ENCODE measurements at places on chromosomes 7 and 10. TPM values are rescaled to one million over a fixed set of nuclear protein-coding genes. Genes with fewer than 3 reads are reported as not detected.

Gene C10orf90
- total RNA-seq = not detected

Gene KEL
- not detected for total RNA-seq

Gene CADPS2
- total RNA-seq = 7.2 TPM

DNA sequence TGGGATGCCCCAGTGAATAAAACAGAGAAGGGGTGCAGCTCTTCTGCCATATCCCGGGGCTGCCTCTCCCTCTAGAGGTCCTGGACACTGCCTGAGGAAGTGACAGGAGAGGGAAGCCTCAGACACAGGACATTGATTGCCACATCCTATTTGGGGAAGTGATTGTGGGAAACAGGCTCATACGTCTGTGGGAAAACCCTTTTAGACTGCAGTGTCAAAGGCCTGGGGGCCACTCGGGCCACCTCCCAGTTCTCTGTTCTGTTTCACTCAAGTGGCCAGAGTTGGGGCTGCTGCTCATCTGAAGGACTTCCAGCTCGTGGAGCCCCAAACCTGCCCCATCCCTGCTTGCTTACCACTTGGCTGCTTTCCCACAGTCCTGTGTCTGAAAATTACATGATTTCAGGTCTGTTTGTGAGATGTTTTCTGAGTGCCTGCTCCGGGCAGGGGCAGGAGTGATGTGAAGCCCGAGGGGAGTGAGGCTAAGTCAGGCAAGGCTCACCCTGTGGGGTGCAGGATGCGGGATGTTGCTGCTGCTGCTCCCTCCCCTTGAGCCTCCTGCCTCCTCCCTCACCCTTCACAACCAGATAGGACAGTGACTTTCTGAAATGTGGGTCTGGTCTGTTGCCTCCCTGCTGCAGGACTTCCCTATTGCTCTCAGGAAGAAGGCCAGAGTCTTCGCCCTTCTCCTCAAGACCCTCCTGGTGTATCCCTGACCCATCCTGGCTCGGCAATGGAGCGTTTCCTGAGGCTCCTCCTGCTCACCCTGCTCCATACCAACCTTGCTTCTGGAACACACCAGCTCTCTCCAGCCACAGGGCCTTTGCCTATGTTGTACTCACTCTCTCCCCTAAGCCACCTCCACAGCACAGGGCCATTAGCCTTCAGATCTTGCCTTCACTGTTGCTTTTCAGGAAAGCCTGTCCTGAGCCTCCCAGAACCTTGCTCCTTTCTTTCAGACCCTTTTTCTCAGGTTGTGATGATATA lies 58.4 kb downstream of the NEURL1 start:
- peak; percentile 65 for DNase-seq

DNA sequence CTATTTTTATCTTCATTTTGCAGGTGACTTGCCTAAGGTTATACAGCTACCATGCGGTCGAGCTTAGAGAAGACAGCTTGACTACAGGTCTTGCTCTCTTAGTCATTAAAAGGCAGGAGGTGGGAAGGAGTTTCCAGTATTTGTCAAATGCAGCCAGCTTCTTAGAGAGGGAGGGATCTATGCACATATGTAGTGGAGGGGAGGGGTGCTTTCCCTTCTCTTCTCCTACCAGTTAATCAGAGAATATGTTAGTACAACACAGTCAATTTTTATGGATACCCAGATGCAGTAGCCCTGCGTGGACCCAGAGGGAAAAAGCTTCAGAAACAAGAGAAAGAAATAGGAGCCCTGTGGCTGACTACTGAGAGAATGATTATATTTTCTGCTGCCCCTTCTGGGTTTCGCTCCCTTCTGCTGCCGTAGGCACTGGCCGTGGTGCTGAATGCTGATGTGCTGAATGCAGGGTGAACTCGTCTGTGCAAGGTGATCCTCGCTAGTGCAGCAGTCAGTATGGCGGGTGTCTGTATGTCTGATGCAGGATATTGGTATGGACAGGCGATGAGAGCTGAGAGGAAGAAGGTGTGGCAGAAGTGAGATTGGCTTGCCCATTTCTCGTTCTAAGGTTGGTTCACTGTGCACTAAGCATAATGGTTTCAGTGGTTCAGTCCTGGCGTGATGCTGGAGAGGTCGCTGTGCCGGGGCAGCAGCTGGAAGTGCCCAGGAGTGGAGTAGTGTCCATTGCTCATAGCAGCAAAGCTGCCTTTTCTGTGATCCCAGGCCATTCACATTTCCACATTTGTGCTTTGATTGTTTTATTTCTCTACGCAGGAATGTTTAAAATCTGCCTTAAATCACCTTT lies 189.2 kb upstream of the PODXL start:
- DNase-seq = no peak

DNA sequence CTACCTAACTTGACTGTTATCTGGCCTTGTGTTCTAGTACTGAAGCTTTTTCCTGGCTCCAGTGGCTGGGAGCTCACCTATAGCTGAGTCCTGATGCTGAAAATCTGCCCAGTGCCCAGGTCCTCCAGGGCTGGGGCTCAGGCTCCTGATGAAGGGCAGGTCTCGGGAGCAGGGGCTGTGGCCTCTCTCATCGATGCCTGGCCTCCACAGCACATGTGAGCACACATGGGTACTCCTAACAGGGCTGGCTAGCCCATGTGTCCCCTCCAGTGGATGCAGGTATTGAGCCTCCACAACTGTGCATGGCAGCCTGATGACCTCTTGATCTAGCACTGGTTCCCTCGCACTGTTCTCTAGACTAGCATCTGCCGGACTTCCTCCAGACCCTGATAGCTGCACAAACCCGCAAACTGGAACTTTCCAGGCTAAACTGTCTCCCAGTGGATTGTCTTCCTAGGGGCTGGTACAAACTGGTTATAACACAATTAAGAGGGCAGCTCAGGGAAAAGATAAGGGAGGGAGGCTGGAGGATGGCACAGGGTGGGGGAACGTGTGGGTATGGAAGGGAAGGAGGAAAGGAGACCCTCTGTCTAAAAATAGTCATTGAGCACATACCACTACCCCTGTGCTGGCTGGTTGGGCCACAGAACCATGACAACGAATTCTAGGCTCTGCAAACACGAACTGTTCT lies 35.1 kb downstream of the PLAC9 start:
- DNase-seq = peak; percentile 63

Gene PPP1R3C
- total RNA-seq = 34.9 TPM

GRCh38 chr7:102415685-102416225 lies 17.6 kb upstream of the ORAI2 start:
- no peak for DNase-seq

DNA sequence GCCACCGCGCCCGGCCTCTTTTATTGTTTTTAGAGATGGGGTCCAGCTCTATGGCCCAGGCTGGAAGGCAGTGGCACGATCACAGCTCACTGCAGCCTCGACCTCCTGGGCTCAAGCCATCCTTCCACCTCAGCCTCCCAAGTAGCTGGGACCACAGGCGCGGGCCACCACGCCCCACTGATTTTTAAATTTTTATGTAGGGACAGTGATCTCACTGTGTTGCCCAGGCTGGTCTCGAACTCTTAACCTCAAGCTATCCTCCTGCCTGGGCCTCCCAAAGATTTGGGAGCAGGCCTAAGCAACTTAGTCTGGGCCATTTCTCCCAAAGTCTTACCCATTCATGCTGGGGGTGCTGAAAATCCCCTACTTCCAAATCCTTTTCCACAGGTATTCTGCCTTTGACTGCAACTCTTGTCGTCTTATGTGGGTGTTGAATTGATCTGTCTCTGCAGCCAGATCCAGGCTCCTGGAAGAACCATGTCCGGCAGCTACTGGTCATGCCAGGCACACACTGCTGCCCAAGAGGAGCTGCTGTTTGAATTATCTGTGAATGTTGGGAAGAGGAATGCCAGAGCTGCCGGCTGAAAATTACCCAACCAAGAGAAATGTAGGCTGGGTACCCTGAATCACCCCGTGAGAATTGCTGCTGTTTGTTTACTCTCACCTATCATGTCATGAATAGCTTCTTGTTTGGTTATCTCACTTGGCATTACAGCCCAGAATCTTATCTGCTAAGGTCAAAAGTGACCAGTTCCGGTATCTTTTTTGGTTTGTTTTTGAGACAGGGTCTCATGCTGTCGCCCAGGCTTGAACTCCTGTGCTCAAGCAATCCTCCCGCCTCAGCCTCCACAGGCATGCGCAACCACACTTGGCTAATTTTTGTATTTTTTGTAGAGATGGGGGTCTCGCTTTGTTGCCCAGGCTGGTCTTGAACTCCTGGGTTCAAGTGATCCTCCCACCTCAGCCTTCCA lies 1.1 kb downstream of the ZDHHC4 start:
- DNase-seq = no peak

All from sigmoid colon (tissue), 7 donors.